ENCODE measurements at places on chromosomes 3 and 15.

DNA sequence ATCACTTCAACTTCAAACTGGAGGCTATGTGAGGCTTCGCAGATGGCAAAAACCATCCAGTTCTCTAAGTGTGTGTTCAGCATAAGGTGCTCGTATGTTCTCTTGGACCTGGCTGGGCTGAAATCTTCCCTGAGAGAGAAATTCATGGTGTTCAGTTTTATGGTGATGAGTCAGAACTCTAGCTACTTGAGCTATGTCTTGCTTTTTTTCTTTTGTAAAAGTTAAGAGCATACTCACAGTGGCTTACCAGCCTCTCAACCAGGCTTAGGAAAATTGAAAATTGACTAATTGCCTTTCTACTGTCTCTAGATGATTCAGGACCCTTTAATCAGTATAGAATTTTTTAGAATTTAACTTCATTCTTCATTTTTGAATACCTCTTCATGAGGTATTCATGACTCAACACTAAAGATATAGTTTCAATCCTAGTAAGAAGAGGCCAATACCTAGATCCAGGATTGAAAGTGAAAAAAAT is 617.5 kb downstream of the TBL1XR1 start:
- no peak for DNase-seq

GRCh38 chr3:152395764-152396163 is 127.0 kb downstream of the MBNL1 start:
- no peak for DNase-seq

DNA sequence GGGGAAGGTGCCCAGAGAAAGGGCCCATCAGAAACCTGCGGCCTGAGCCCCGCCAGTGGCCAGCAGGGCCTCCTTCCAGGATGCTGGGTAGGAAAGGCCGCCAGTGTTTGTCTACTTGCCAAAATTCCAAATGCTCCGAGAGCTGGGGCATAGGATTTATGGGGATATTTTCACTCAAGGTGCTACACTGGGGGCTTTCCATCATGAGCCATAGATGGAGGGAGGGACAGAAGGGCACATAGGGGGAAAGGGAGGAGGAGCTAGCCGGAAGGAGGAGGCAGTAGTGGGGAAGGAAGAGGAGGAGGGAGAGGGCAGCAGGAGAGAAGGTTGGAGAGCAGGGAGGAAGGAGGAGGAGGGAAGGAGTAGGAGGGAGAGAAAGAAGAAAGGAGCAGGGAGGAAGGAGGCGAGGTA is 494.7 kb upstream of the PROK2 start:
- no peak for DNase-seq

GRCh38 chr15:41790169-41790568 is 15.9 kb downstream of the MAPKBP1 start:
- DNase-seq: no peak

GRCh38 chr3:106161246-106161645 is 292.4 kb upstream of the CBLB start:
- DNase-seq: no peak

DNA sequence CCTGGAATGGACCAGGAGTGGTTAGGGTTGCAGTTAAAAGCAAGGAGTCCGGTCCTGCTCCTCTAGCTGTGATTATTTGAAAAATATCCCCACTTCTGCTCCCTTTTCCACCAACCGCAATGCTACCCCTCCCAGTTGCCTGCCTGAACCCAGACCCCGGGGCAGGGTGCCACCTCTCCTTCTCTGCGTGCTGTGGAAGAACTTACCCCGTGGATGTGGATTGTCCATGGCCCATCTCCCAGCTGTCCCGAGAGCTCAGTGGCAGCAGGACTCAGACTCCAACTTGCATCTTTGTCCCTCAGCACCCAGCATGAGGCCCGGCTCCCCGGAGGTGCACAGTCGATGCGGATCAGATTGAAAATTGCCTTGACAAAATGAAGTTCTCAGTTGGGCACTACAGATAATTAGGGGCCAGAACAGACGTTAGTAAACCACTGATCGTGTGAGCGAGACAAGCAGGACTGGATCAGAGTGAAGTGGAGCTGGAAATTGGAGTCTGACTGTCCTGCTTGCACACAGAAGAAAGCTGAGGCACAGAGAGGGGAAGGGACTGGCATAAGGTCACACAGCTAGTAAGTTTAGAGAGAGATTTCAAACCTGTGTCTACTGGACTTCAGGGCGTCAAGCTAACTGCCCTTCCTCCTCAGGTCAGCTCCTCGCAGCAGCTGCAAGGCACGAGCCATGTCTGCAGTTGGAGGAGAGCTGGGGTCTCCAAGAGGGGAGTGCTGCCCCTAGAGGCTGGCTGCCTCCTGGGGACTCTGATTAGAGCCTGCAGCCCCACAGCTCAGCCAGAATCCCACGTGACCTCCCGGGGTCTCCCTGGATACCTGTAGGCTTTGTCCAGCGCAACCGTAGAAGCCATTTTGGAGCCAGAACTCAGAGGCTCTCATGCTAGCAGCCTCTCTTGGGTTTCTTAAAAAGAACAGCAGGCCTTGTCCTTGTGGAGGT is 14.7 kb downstream of the SLC6A1 start:
- DNase-seq: no peak

- no peak for DNase-seq
Observed at GRCh38 chr3:153289334-153289808, 127.3 kb downstream of the RAP2B start.

- no peak for DNase-seq
Observed at GRCh38 chr3:154795582-154795981, 284.5 kb upstream of the MME start.

DNA sequence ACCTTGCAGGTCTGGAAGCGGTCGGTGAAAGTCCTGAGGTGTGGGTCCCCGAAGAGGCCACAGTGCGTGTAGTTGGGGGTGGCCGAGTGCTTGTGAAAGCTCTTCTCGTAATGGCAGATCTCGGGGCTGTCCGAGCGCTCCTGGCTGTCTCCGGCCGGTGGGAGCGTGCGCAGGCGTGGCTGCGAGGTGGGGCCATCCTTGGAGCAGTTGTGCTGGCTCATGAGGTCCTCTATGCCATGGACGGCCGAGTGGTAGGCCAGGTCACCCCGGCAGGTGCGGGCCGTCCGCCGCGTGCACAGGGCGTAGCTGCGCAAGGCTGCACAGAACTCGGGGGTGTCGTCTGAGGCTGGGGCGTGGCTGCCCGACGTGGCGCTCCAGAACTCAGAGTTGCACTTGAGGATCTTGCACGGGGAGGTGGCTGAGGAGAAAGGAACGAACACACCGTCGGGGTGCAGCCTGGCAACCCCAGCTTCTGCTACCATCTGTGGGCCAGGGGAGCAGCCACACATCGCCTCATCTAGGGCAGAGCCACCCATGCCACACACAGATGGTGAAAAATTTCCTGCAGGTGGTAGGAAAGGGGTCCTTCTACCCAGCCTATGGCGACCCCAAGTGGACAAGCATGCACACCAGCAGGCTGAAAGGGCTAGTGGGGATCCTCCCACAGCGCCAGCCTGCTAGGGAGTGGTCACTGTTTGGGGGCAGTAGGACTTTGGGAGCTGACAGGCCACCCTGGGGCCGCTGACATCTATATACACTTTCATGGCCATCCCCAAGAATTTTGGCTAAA is 36.7 kb downstream of the RGMA start:
- DNase-seq: no peak
